ENCODE measurements at places on chromosomes 7 and 10.
A peak's percentile ranks its signal among the peaks of the same experiment; 100 is the strongest.

DNA sequence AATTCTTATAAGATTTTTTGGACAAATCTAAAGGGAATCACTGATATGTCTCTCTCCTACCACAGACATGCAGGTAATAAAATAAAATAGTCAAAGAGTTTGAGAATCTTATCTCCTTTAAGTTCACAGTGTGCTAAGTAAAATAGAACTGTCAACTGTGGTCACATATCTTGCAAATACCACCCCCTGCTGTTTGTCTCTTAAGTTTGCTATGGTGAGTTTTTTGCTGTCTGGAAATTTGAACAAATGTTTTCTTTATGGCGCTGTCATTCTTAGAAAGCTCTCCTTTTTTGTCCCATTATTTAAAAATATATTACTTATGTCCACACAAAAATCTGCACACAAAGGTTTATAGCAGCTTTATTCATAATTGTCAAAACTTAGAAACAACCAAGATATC lies 19.6 kb downstream of the GIMAP5 start:
- DNase-seq = peak; percentile 79

DNA sequence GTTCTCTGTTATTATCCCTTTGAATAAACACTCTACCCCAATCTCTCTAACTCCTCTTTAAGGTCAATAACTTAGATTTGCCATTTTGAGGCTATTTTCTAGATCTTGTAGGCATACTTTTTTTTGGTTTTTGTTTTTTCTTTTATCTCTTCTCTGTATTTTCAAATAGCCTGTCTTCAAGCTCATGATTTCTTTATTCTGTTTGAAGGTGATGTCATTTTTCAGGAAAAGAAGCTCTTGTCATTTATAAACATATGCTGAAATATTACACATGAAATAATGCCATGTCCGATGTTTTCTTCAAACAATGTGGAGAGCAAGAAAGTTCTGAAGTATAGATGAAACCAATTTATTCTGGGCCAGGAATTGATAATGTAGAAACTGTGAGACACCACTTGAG lies 57.5 kb upstream of the CABCOCO1 start:
- DNase-seq = no peak

GRCh38 chr7:64838691-64839090 lies 44.5 kb downstream of the ZNF138 start:
- DNase-seq = no peak

- no peak for DNase-seq
Observed at GRCh38 chr7:98210513-98211220, 572 bp upstream of the BHLHA15 start.

DNA sequence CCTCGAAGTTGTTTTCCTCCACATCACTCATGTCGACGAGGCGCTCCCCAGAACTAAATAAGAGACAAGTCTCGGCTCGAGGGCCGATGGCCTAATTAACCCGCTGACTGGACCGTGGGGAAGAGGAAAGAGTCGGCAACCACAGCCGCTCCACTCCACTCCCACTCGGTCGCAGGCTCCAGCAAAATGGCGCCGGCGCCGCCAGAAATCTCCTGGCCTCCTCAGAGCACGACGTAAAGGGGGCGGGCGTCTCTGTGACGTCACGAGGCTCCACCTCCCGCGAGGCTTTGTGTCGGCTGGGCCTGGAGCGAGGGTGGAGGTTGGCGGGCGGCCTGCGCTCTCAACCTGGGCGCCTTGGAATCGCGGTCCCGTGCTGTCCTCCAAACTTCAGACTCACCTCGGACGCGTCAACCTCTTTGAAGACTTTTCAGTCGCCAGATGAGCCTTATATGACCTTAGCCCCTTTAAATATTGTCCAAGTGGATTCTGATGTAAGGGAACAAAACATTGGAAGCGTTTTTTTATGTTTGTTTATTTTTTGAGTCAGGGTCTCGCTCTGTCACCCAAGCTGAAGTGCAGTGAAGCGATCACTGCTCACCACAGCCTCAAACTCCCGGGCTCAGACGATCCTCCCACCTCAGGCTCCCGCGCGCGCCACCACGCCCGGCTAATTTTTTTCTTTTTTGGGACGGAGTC lies at the start of gene TRA2A:
Gene TRA2A (minus strand): TSS at position 188 of the 696 bp plus-strand sequence. CDS start 157 bp downstream, at position 31.
- peak; percentile 94 for DNase-seq

DNA sequence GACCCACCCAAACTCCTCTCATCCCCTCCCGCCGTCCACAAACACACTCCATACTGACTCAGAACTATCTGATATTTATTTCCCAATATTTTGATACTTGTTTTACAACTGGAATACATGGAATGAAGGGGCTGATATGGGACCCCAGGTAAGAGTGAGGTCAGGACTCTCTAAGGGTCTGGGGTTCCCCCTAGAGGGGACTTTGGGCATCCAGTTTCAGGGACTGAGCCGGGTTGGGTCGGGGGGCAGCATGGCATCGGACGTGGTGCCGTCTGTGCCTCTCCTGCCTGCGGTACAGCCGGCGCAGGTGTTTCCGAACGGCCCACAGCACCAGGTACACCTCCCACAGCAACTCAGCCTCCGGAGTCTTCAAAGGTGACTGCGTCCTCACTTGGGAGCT lies 7.5 kb downstream of the SPACDR start:
- DNase-seq = no peak

- DNase-seq = peak; percentile 44
Observed at GRCh38 chr7:98281757-98282606, 496 bp downstream of the BRI3 start.

DNA sequence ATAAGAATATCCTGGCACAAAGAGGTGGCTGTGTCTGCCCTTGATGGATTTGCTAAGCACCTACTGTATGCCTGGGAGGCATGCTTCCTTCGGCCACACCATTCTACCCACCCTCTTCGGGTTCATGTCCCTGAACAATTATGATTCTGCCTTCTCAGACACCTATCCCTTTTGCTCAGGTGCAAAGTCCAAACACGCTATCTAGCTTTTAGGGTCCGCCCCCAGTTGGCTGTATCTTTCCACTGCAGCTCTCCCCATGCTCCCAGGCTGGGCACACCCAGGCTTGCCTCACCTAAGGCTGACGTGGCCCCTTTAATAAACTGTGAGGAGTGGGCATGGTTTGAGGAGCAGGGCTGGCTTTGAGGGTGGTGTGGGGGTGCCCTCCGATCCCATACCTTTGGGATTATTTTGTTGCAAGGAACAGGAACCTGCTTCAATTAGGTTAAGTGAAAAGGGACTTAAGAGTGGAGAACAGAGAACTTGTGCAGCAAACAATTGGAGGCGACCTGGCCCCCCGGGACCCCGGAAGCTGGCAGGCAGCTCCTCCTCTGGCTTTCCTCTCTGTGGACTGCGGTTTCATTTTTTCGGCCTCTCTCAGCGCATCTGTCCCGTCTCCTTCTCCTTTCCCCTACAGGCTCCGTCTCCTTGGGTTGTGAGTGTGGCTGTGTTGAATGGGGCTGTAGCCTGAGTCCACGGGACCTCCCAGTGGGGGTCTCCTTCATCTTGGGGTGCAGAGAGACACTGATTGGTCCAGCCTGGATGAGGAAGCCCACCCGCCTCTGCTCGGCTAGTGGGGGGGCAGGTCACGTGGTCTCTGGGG lies 3.8 kb downstream of the CLIP2 start:
- no peak for DNase-seq

- no peak for DNase-seq
Observed at GRCh38 chr10:44949915-44950314, 9.7 kb upstream of the RASSF4 start.

DNA sequence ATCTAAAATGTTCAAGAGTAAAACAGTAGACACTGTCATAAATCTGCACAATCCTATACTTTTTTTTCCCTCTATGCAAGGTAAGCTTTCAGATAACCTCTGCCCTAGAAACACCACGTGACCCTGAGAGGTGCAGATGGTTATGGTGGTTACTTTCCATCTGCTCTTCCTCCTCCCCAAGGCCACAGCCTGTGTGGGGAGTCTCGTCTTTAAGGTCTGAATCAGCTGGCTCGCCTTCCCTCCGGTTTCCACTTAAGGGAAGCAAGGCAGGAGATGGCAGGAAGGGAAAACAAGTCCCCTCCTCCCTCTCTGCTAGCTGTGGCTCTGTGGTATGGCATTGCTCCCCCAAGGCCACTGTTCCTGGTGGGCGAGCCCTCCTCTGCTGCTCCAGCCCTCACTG lies 181.8 kb downstream of the GLI3 start:
- no peak for DNase-seq

GRCh38 chr10:46255801-46256747 lies 30.7 kb upstream of the ANTXRL start:
- DNase-seq = peak; percentile 52

DNA sequence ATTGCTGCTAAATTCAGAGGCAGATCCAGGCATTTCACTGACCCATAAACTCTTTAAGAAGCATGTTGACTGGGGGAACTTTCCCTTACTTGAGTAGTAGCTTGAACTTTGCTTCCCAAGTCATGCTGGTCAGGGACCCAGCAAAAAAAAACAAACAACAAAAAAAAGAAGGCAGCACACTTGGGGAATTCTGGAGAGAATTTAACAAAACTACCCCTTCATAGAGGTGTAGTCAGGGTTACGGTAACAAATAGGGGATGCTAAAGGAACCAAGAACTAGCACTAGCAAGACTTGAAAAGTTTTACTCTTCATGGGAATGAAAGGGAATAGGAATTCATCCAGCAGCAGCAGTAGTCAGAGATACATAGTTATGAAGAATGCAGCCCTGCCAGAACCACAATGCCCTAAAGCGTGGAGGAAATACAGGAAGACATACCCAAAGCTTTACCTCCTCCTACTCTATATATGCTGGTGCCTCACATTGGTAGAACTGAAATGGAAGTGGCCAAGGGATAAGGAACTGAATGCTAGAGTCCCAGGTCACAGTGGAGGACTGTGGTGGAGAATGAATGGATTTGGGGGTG lies 67.3 kb downstream of the PHYHIPL start:
- DNase-seq = no peak

DNA sequence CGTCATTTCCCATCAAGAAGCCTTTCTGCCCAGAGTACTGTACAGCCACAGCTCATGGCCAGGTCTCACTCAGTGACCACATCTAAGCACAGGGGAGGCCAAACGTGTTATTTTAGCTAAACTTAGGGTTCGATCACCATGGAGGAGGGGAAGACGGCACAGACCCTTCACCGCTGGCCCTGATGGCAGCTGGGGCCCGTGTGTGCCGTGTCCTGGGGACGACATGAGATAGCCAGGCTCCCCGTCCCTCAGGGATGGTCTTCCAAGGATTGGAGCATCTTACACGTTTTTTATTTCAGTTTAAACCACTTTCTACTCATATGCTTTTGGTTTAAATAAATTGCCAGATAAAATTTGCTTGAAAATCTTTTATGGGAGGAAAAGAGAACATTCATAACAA lies 512.9 kb downstream of the DNAJB6 start:
- DNase-seq = no peak

- DNase-seq = no peak
Observed at GRCh38 chr7:101164071-101164840, 1.1 kb downstream of the VGF start.

DNA sequence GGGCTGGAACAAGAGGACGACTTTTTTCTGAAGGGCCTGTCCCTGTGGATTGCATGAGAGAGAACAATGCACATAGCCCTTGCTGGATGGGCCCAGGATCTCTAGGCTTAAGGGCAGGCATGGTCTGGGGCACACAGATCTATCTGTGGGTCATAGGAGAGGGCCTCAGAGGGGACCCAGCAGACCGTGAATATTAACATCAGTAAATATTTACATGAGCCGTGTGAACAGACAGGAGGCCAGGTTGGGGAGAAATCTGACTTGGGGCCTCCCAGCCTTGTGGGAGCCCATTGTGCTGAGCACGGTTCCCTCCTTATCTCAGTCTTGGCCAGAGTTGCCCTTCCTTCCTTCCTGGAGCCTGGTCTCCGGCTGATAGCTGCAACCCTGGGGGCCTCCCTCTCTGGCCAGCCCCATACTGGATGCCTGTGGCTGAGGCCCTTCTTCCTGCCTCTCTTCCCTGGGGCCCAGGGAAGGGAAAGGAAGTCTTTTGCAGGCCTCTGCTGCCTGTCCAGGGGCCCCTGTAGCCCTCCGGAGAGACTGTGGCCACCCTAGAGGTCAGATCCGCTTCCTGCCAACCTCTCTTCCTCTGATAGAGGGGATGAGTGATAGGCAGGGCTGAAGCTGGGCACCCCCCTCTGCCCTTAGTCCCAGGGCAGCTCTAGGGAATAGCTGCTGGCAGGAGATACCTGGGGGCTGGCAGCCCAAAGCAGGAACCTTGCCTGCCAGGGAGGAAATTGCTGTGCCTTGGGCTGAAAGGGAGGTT lies 44.5 kb upstream of the TRIM8 start:
- DNase-seq = no peak

DNA sequence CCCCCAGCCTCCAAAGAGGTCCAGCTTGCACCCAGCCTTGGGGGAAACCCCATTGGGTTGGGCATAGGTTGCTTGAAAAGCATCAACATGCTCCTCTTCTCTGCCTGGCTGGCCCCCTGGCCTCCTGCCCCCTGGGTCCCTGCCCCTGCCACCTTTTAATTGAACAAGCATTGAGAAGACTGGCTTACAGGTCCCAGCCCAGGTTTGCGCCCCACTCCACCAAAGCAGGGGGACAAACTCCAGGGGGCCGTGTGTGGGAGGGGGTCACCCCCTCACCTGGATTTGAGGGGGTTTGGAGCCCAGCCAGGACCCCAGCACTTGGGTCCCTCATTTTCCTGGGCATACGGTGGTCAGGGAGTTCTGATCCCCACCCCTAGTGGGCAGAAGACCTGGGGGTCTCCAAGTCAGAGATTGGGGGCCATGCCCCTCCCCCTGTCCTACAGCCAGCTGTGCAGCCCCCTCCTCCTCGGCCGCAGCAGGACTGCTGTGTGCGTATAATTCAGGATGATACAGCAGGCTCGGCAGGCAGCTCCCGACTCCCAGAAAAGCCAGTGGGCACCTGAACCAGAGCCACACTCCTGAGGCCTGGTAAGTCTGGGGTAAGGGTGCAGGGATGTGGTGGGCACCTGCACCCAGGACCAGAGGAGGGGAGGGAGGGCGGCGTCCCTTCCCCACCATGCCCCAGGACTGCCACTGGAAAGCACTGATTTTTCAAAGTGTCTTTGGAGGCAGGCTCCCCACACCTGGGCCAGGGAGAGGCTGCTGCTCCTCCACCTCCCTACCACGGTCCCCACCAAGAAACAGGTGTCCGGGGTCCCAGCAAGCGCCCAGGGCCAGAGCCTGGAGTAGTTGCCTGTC lies 1.7 kb downstream of the ELFN1 start:
- no peak for DNase-seq

GRCh38 chr7:30420662-30421061 lies 57.9 kb downstream of the NOD1 start:
- DNase-seq = no peak

DNA sequence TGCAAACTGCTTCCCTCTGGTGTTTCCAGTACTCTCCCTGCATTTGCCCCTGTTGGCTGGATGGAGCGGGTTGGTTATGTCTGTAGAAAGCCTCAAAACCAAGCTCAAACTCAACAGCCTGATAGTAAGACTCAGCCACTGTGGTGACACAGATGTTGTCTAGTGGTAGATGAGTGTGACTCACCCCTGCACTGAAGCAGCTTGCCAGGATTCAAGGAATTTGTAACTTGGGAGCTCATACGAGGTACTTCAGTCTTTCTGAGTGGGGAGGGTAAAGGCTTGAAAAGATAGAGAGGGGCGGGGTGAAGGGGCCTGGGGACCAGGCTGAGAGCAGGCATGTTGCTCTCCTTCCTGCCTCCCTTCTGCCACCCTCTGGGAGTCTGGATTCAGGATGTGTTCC lies 22.9 kb upstream of the AQP1 start:
- DNase-seq = no peak

Measured in T-helper 2 cell (primary cell).